ENCODE measurements at places on chromosomes 7 and 10.
A peak's percentile ranks its signal among the peaks of the same experiment; 100 is the strongest.

DNA sequence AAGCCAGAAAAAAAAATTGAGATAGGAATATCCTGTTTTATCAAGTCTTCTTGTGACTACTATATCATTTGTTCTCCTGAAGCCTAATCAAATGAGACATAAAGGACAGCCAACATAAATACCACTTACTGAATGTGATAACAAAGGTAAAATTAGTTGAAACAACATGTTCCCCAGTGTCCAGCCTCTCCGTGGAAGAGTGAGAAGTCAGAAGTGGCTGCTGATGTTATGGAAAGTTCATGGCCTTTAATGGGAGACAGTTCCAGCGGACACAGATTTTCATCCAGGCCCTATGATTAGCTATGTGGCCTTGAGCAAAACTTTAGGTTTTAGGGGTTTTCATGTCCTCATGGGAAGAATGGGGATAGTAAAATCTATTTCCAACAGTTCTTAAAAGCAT lies 724.3 kb downstream of the SUGCT start:
- no peak for DNase-seq

- no peak for DNase-seq
Observed at GRCh38 chr7:116512520-116513188, 12.2 kb upstream of the CAV1 start.

DNA sequence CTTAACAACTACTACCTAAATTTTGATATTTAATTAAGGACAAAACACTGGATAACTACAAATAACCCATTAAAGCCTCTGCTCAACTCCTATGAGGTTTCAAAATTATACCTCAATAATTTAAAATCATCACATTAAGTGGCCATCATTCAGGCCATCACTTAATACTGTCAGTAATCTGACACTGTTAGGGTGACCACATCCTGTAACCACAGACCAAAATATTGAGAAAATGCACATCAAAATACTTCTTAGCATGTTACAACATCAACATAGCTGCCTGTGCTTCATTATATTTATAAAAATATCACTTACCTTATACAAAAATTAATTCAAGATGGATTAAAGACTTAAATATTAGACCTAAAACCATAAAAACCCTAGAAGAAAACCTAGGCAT lies 23.3 kb downstream of the SEM1 start:
- DNase-seq = no peak

DNA sequence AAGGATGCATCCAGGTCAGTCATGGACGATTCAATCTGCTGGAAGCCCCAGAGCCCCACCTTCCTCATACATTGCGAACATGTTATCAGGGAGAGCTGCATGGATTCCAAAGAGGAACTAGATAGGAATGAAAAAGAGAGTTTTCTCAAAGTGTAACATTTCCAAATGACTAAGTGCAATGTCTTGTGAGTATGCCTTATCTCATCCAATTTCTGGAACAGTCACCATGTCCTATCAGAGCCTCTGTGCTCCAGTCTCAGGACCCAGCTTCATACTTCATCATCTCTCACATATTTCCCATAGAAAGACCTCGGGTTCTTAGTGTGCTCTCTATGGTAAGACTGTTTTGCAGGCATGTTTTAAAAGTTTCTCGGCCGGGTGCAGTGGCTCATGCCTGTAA lies 26.8 kb downstream of the ZC3HC1 start:
- DNase-seq = no peak

DNA sequence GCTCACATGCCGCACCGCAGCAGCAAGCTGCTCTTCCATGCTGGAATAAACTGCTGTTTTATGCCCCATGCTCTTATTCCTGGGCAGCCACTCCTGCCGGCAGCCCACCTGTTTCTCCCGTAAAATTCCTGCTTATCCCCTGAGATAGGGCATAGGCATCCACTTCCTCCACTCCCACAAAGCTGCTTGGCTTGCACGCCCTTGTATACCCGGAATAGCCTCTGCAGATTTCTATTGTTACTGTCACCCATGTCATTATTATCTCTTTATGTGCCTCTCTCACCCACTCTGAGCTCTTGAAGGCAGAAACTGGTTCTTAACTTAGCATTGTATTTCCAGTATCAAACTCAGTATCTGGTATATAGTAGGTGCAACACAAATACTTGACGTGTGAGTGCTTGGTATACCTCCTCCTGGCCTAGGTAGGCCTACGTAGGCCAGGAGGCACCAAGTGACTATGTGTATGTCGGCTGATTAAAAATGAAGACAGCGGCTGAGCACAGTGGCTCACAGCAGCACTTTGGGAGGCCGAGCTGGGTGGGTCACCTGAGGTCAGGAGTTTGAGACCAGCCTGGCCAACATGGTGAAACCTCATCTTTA lies 193.4 kb downstream of the CCDC3 start:
- no peak for DNase-seq

DNA sequence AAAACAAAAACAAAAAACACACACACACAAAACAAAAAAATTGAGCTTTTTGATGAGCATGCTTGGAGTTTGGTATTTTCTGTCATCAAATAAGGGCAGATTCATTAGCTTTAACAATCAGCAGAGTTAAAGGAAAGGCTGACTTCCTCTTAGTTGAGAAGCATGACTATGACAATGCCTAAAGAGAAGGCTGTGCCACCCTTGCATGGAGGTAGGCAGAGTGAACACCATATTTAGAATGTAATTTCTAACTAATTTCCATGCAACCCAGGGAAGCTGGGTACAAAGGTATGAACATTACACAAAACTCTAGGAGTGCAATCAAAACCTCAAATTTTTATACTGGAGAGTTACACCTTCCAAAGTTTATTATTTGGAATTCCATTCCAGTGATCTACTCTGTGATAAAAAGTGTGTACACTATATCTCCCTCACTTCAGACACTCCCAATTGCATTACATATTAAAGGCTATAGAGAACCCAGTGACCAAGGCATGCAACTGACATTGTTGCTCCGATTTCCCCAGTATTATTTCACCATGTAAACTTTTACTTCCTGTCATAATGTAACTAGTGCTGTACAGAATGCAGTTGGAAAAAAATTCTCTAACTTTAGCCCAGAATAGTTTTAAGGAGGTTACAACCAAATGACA lies 9.4 kb upstream of the CYCS start:
- no peak for DNase-seq

DNA sequence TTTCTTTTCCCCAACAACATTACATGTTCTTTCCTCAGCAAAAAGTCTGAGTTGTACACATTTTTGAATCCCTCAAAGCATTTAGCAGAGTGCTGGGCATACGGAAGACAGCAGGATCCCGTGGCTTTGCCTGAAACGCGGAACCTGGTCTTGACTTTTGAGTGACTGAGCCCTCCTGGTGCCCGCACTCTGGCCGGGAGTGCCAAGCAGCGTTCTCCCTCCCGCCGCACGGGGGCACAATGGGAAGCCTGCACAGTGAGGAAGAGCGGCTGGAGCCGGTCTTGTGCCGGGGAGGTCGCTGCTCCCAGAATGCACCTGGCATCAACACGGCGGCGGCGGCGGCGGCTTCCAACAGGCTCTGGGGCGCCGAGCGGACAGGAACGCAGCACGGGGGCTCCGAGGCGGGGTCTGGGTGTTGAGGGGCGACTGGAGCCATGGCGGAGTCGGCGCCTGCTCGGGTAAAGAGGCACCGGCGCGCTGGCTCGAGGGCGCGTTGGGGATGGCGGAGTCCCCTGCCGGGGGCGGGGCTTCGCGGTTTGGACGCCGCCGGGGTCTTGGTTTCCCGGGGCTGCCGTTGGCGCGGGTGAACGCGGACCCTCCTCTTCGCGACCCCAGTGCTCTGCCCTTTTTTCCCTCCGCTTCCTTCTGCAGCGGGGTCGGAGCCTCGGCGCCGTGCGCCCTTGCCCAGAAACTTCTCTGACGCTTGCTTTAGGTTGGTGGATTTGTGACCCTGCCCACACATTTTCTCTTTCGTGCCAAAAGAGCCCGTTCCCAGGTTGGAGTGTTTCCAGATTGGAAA lies at the start of gene ZNF212:
Gene ZNF212, plus strand, starts transcription at position 307 of the 799 bp plus-strand sequence. Its CDS starts 128 bp downstream, at position 435.
- DNase-seq = peak; percentile 93

DNA sequence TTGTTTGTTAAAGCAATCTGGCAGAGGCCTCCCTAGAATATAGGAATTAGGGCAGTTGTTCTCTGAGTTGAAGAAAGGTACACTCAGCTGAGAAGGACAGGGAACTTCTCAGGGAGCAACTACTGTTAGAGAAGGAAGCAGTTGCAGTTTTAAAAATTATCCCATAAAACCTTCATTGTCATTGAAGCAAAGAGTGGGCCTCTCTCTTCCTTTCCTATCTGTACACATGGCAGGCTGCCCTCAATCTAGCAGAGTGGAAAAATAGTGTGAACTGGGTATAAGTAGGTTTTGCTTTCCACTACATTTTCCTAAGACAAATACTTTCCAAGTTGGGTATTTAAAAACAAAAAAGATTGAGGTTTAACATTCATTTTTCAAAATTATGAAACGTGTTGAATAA lies 236.7 kb upstream of the KLF14 start:
- no peak for DNase-seq

GRCh38 chr10:73817826-73818225 lies 6.4 kb upstream of the NDST2 start:
- DNase-seq = no peak

GRCh38 chr10:117968354-117969182 lies 78.2 kb downstream of the RAB11FIP2 start:
- DNase-seq = no peak

DNA sequence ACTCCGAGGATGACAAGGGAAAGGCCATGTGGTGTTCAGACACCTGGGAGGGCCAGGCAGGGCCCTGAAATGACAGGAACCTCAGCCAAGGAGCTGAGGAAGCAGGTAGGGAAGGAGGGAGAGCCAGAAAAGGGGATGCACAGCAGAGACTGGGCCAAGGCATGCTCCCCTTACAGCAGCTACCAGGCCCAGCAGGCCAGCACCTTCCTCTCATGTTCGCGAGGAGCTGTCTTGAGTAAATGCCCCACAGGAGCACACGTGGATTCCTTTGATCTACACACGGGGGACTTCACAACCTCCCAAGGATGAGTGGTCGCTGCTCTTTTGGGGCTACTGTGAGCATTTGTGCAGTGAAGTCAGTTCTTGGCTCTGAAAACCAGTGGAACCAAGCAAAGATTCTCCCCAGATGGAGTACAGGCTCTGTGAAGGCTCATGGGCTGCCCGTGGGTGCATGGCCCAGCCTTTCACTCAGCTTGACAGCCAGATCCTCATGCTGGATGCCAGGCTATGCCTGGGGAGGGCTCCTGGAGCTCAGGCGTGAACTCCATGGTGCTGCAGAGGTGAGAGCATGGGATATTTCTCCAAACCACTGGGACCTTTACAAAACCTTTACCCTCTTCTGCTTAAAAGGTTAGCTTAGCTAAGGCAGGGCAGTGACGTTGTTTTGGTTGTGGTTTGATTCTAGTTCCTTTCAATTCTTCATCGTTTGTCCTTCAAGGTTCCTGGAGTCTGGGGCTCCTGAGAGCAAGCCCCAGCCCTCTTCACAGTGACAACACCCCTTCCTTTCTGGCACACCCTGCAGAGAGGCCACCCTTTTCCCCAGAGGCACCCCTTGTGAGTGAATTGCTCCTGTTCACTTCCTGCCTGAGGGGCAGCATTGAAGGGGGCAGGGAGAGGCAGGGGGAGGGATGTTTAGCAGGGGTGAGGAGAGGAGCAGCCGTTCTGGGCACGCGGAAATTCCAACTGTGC lies 74.2 kb upstream of the ZPBP start:
- DNase-seq = no peak

- DNase-seq = no peak
Observed at GRCh38 chr7:37410305-37411229, 38.1 kb downstream of the ELMO1 start.

GRCh38 chr7:157010588-157011332 lies at the start of gene MNX1:
Gene MNX1 (minus strand): TSS chr7:157010663. CDS start chr7:157010350, 313 bp downstream.
- DNase-seq = peak; percentile 50

DNA sequence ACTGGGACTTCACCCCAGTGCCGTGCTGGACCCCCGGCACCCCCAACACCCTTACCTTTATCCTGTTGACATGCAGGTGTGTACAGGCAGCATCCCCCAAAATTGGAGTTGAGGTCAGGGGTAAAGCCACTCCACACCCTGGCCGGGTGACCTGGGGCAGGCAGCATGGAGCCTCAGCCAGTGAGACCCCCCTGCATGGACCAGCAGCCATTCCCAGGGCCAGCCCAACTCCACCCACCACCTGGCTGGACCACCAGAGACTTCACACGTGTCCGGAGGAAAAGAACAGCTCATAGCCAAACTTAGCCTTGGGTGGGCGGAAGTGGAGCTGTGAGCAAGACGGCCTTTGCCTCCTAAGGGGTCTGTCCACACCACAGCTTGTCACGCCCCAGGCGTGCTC lies 413.0 kb upstream of the FOXK1 start:
- DNase-seq = no peak

GRCh38 chr7:9488555-9488954 lies 1055.1 kb downstream of the NXPH1 start:
- no peak for DNase-seq

DNA sequence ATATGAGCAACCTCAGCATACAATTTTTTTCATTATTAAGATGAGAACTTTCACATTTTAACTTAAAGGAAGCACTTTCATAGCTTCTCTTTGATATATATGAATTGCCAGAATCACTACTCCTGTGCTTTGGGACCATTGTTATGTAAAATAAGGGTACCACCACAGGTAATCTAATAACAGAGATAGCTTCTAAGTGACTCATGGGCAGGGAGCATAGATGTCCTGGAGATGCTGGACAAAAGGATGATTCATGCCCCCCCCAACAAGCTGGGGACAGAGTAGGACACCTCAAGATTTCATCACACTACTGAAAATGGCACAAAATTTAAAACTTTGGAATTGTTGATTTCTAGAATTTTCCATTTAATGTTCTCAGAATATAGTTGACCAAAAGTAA lies 641.1 kb downstream of the PCDH15 start:
- no peak for DNase-seq

DNA sequence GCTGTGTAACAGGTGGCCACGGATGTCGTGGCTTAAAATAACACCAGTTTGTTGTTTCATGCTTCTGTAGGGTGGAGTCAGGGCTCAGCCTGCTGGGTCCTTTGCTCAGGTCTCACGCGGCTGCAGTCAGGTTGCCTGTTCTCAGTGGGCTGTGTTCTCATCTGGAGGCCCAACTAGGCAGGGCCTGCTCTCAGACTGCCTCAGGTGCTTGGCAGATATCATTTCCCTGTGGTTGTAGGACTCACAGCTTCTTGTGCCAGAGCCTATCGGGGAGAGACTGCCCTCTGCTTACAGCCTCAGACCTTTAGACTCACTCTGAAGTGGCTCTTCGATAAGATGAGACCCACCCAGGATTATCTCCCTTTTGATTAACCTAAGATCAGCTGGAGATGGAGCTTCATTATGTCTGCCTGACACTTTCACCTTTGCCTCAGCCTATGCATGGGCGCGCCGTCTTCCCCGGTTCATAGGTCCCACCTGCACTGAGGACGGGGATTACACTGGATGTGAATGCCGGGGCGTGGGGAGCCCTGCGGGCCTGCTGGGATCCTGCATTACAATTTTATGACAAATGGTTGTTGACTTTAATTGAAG lies 55.3 kb downstream of the INPP5A start:
- DNase-seq = no peak

Data from activated CD4-positive, alpha-beta T cell treated with anti-CD3 and anti-CD28 coated beads, Interleukin-2, amount 50 U/mL, for 48 hours (primary cell).